Large intestine (tissue), 12 donors: ENCODE measurements at places on chromosomes 1 and 21. TPM values are rescaled to one million over a fixed set of nuclear protein-coding genes. Genes with fewer than 3 reads are reported as not detected.

- no peaks in the 10 kb centered on the region for H3K27me3 ChIP-seq
- H3K4me1 ChIP-seq, result no peaks in the 10 kb centered on the region
- no peaks in the 10 kb centered on the region for H3K36me3 ChIP-seq
- no peak overlapping the region for H3K4me3 ChIP-seq
- DNase-seq, result no peak
These were observed 50.4 kb upstream of the DAB1 start for GRCh38 chr1:57474137-57474750.

DNA sequence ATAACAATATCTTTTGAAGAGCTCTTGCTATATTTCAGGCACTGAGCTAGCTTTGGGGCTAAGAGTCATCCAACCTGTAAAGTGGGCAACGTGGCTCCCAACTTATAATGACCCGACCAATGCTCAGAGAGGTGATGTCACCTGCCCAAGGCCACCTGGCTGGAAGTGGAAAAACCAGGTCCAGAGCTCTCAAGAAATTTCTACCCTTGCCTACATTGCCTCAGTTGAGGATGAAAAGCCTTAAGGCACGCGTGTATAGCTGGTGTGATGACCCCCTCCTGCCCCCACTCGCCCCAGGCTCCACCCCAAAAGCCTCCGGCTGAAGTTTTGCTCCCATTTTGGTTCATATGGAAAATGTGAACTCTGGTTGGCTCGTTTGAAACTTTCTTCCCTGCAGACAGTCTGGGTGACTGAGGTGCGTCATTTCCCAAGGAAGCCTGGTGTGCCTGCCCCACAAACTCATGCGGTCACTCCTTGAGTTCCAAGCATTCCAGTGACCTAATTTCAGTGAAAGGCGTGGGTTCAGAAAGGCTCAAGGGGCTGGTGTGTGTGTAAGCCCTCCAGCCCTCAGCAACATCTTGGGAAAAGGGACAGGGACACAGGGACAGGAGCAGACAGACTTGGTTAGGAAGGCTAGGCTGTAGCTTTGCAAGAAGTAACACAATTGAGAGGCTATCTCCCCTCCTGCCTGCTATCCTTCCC, 20.5 kb downstream of the HTR1D start:
- H3K36me3 ChIP-seq, result no peaks in the 10 kb centered on the region
- H3K27ac ChIP-seq, result no peak overlapping the region

DNA sequence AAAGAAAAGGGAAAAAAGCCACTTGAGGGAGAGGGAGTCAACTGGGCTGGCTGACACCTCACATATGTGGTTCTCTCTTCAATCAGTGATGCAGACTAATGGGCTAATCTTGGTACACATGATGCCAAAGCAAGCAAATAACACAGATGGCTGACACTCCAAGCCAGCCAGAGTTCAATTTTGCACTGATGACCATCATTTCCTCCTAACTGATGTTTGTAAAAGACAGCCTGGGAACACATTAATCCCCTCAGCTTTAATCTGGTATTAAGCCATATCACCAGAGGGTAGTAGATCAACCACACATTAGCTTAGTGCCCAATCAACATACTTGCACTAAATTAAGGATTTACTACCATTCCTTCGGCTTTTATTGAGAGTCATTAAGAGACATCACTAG, 2.8 kb downstream of the VPS72 start:
- H3K4me3 ChIP-seq, result no peak overlapping the region
- no peaks in the 10 kb centered on the region for H3K27me3 ChIP-seq
- H3K27ac ChIP-seq, result no peak overlapping the region
- no peak for DNase-seq

DNA sequence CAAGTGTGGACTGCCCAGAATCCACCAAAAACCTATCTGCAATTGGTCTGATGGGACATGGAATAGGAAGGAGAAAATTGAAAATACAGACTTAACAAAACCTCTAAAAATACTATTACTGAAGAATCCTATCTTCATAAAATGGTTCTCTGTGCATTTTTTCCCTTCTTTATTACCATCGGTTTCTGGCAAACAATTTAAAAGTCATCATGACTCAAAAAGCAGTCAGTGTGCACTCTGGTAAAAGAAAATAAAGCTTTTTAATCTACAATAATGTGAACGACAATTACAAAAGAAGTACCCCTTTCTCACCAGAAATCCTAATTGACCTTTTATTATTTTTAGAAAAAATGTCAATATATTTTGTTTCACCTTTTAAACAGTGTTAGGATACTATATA, 186.3 kb downstream of the TPR start:
- H3K36me3 ChIP-seq, result no peaks in the 10 kb centered on the region
- no peaks in the 10 kb centered on the region for H3K4me1 ChIP-seq
- H3K4me3 ChIP-seq, result no peak overlapping the region
- H3K27ac ChIP-seq, result no peak overlapping the region
- DNase-seq, result no peak
- no peaks in the 10 kb centered on the region for H3K27me3 ChIP-seq

DNA sequence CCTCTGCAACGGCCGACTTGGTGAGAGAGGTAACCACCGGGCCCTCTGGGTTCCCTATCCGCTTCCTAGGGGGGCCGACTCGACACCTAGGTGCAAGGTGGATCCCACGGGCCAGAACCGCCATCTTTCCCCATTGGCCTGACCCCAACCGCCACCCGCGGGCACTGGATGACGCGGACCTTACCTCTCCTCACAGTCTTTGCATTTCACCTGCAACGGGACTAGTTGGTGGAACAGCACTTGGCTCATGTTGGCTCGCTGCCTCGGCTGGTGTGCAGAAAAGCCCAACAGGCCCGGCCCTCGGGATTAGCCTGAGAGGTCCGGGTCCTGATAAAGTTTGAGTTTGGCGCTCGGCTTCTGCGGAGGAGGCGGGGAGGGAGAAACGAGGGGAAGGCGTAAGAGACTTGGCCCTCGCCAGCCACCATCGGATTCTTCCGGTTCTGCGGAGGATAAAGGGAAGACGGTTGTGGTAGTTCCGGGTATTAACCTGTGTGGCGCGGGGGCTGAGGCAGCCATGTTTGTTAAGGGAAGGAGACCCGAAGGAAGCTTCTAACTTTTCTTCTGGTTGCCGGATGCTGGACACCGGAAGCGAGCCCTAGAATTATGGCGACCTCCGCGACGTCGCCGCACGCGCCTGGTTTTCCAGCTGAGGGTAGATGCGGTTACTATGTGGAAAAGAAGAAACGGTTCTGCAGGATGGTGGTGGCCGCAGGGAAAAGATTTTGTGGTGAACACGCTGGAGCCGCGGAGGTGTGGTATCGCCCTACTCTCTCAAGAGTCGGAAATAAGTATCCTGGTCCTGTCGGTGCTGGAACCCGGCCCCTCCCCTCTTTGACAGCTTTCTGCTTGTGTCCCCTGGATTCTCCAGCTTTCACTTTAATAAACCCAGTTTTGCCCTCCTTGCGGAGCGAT, at the start of the genes SASS6 and TRMT13:
Gene SASS6 (minus strand): TSS at position 365 of the 912 bp plus-strand sequence. CDS start 116 bp downstream, at position 249.
Gene TRMT13 (plus strand): TSS at position 598 of the 912 bp plus-strand sequence. CDS start 6 bp downstream, at position 604.
- H3K4me3 ChIP-seq, result peak within 1 kb of the TSS; percentile 84
- DNase-seq, result peak; percentile 97
- peaks cover 5% of the 10 kb centered on the region for H3K4me1 ChIP-seq

GRCh38 chr21:29582855-29583254, 284.1 kb downstream of the BACH1 start:
- peak overlapping the region; percentile 69 for H3K27ac ChIP-seq
- H3K36me3 ChIP-seq, result no peaks in the 10 kb centered on the region
- no peak overlapping the region for H3K4me3 ChIP-seq
- DNase-seq, result no peak
- H3K4me1 ChIP-seq, result peaks cover 19% of the 10 kb centered on the region
- H3K27me3 ChIP-seq, result no peaks in the 10 kb centered on the region

- no peak for DNase-seq
- H3K4me3 ChIP-seq, result no peak overlapping the region
- no peaks in the 10 kb centered on the region for H3K27me3 ChIP-seq
- peaks cover 9% of the 10 kb centered on the region for H3K4me1 ChIP-seq
These were observed 64.8 kb upstream of the TENT5C start for GRCh38 chr1:117541003-117541402.

DNA sequence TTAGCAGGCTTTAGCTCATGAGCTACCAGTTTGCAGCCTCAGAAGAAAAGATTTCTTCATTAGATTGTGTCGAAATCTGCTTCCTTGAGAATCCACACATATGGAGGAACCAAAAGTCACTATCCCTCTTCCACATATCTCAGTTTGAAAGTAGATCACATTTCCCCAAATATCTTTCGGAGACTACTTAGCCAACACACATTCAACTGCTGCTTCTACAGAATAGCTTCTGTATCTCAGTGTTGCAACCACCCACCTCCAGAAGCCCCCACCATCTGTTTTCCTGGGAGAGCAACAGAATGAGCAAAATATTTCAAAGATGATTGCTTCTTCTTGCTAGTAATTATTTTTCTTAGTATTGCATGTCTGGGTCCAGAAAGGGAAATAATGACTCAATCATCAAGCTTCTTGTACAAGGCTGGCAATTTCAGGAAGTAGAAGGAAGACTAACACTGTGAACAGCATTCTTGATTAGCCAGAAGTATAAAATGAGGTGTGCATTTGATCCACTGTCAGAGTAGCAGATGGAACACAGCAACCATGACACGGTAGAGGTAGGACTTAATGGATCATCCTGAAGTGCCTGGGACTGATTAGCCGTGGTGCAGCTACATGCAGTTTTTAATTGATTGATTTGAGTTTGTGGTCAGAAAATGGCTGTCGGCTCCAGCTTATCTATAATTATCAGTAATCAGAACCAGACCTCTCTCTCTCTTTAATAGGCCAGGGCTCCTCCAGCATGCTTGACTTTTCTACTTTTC, 24.9 kb downstream of the ZC3H11B start:
- no peaks in the 10 kb centered on the region for H3K27me3 ChIP-seq
- H3K27ac ChIP-seq, result no peak overlapping the region
- no peak overlapping the region for H3K4me3 ChIP-seq
- no peaks in the 10 kb centered on the region for H3K4me1 ChIP-seq
- no peak for DNase-seq

- no peak overlapping the region for H3K27ac ChIP-seq
- no peak overlapping the region for H3K4me3 ChIP-seq
- H3K36me3 ChIP-seq, result no peaks in the 10 kb centered on the region
- DNase-seq, result no peak
- no peaks in the 10 kb centered on the region for H3K4me1 ChIP-seq
- no peaks in the 10 kb centered on the region for H3K27me3 ChIP-seq
These were observed 335.6 kb downstream of the LRRIQ3 start for GRCh38 chr1:73862355-73862754.

DNA sequence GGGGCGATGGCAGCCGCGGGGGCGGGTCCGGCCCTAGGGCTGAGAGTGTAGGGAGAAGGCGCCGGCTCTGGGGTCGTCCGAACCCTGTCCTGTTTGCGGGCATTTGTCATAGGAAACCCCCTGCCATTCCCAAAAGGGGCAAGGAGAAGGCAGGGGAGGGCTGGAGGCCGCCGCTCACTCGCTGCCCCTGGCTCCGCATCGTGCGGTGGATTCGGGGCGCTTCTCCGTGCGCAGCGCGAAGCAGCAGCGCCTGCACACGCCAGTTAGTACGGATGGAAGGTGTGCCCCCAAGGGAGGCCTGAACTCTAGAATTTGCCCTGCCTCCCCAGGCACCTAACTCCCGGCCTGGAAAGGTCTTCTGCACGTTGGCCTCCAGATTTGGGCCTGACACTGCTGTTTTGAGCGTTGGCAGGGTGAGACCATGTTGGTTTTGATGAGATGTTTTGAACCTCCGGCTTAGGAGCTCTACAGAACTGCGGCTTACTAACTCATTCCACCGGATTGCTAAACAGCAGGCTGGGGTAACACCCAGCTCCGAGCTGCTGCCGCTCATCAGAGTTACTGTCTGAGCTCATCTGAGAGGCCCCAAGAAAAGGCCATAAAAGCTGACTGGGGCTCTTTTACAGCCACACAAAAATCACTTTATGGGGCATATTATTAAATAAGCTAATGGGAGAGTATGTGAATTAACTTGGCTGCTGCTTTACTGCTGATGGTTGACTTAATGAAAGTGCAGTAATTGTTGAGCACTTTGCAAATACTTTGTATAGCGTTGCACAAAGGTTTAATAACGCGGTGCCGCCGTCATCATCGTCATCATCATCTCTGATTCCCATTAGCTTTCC, 987 bp downstream of the GPR137B start:
- DNase-seq, result peak; percentile 71
- peaks cover 24% of the 10 kb centered on the region for H3K27me3 ChIP-seq
- H3K4me3 ChIP-seq, result peak overlapping the region; percentile 56
- peaks cover 25% of the 10 kb centered on the region for H3K4me1 ChIP-seq
- H3K36me3 ChIP-seq, result no peaks in the 10 kb centered on the region
- H3K27ac ChIP-seq, result no peak overlapping the region

- H3K27ac ChIP-seq, result no peak overlapping the region
- H3K36me3 ChIP-seq, result no peaks in the 10 kb centered on the region
- no peak for DNase-seq
- H3K4me3 ChIP-seq, result no peak overlapping the region
These were observed 23.2 kb downstream of the GLUL start for GRCh38 chr1:182368358-182368757.

- H3K36me3 ChIP-seq, result no peaks in the 10 kb centered on the region
- no peaks in the 10 kb centered on the region for H3K27me3 ChIP-seq
- H3K27ac ChIP-seq, result no peak overlapping the region
- no peak overlapping the region for H3K4me3 ChIP-seq
These were observed 491.2 kb upstream of the ZRANB2 start for GRCh38 chr1:71572038-71572437.

DNA sequence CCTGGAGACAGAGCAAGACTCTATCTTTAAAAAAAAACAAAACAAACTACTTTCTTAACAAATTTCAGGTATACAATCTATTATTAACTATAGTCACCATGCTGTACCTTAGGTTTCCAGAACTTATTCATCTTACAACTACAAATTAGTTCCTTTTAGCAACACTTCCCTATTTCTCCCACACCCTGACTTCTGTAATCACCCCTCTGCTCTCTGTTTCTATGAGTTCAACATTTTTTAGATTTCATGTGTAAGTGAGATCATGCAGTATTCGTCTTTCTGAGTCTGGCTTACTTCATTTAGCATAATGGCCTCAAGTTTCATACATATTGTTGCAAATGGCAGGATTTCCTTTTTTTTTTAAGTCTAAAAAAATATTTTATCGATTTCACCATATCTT, 77.9 kb upstream of the LPGAT1 start:
- H3K4me1 ChIP-seq, result peaks cover 63% of the 10 kb centered on the region
- no peaks in the 10 kb centered on the region for H3K27me3 ChIP-seq
- H3K36me3 ChIP-seq, result no peaks in the 10 kb centered on the region
- H3K4me3 ChIP-seq, result no peak overlapping the region

The RNF186 gene
- 18.8 TPM for polyA plus RNA-seq

The TAS1R1 gene
- 0.27 TPM for polyA plus RNA-seq

The WNT2B gene
- polyA plus RNA-seq, result 7.5 TPM

The A3GALT2 gene
- polyA plus RNA-seq, result 0.10 TPM

The TCEANC2 gene
- polyA plus RNA-seq, result 5.6 TPM

The E2F2 gene
- polyA plus RNA-seq, result 2.8 TPM

The MRAP gene
- polyA plus RNA-seq, result 0.72 TPM

The PRAMEF5 gene
- polyA plus RNA-seq, result not detected

The LYPD8 gene
- 2.1 TPM for polyA plus RNA-seq
